Thyroid gland (tissue), 4 donors: ENCODE measurements at places on chromosomes 1 and 21.

DNA sequence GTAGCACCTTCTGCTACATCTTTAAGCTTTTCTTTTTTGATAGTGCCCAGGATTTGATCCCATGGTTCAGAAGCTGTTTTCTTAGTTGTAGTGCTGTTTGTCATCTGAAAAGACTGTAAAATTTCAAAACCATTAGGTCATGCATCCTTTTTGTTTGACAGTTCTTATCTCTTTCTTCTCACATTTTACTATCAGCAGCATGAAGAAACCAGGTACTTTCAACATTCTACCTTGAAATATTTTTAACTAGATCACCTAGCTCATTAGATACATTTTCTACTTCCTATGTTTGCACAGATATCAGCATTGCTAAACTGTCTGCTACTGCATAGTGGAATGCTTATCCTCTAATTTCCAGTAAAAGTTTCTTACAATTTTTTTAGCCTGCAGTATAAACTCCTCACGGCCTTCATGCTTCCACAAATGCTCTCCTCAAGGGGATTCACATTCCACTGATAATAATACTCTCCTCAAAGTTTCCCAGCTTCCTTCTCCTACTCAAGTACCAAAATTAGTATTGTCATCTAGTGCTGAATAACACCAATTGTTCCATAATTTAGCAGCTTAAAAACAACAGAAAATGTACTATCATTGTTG is 243.9 kb upstream of the ZRANB2 start:
- no peak overlapping the region for H3K4me3 ChIP-seq
- H3K36me3 ChIP-seq: no peaks in the 10 kb centered on the region
- H3K27me3 ChIP-seq: no peaks in the 10 kb centered on the region
- DNase-seq: no peak
- no peak overlapping the region for H3K27ac ChIP-seq
- H3K4me1 ChIP-seq: no peaks in the 10 kb centered on the region

- no peaks in the 10 kb centered on the region for H3K27me3 ChIP-seq
- no peak overlapping the region for H3K27ac ChIP-seq
- H3K4me1 ChIP-seq: no peaks in the 10 kb centered on the region
- no peak for DNase-seq
- no peak overlapping the region for H3K4me3 ChIP-seq
Measured at GRCh38 chr1:107690491-107690890, 274.5 kb downstream of the VAV3 start.

- H3K27ac ChIP-seq: no peak within 1 kb of the TSS
- H3K36me3 ChIP-seq: no peaks in the 10 kb centered on the region
- peaks cover 5% of the 10 kb centered on the region for H3K4me1 ChIP-seq
Measured at GRCh38 chr1:207495801-207496792, at the start of gene CR1. Gene CR1, plus strand, starts transcription at chr1:207496157. Its CDS starts 111 bp downstream, at chr1:207496268.

DNA sequence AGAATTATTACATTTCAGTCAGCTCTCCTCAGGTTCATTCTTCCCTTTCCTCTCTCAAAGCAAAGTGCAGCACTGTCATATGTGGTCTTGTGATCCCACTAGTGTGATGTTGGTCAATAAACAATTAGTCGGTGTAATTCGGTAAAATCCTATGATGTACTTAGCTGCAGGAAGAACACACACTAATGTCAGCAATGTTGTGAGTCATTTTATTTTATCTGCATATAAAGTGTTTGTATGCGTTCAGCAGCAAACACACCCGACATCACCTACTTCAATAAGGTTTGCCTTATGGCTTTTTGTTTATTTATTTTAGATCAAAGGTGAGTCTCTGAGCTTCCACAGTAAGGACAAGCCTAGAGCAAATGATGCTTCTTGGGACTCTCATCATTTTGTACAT is 47.8 kb downstream of the PTPN14 start:
- no peak overlapping the region for H3K27ac ChIP-seq
- no peaks in the 10 kb centered on the region for H3K36me3 ChIP-seq
- DNase-seq: no peak
- no peaks in the 10 kb centered on the region for H3K27me3 ChIP-seq

GRCh38 chr1:198253668-198254067 is 96.9 kb downstream of the NEK7 start:
- no peaks in the 10 kb centered on the region for H3K27me3 ChIP-seq
- no peaks in the 10 kb centered on the region for H3K36me3 ChIP-seq
- DNase-seq: no peak
- no peak overlapping the region for H3K27ac ChIP-seq

DNA sequence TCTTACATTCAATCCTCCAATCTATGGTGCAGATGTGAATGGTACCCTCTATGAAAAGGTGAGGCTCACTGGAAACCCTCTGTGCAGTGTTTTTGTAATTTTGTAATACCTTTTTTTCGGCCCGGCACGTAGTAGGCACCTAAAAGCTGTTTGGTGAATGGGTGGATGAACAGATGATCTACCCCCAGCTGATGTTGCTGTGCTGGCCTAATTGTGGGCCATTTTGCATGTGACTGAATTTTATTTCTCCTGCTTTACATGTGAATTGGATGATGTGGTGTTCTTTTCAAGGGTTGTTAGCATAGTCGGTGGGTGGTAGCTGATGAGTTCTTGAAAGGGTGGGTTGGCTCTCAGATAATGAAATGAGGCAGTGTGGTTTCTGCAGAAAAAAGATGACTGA is 10.4 kb downstream of the KDM4A start:
- no peaks in the 10 kb centered on the region for H3K27me3 ChIP-seq
- H3K27ac ChIP-seq: no peak overlapping the region
- peaks cover 89% of the 10 kb centered on the region for H3K36me3 ChIP-seq

DNA sequence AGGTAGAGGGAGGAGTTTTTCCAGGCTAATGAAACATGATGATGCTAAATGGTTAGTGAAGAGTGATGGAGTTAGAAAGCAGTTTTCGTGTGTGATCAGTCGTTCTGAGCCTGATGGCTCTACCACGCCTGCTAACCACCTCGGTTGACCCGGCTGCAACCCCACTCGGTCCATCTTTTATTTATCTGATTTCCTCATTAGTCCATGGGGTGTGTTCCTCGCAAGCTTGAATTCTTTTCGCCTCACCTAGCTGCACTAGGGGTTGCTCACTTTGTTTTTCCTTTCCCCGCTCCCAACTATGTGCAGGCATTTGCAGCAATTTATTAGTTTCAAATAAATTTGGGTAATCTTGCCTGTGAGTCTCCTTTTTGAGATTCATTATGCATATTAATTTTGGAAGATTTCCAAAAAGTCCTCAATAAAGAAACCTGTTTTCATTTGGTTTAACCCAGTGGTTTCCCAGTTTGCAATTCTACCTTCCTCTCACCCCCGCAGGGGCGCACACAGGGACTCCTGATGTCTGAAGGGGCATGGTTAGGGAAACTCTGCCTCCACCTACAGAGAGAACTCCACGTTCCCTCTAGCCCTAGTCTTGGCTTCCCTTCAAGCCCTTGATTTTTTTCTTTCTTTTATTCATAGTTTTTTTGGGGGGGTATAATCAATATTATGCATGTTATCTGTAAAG is 12.6 kb downstream of the B3GALT5 start:
- H3K4me3 ChIP-seq: no peak overlapping the region
- no peaks in the 10 kb centered on the region for H3K36me3 ChIP-seq
- no peaks in the 10 kb centered on the region for H3K4me1 ChIP-seq
- no peak for DNase-seq
- no peak overlapping the region for H3K27ac ChIP-seq

DNA sequence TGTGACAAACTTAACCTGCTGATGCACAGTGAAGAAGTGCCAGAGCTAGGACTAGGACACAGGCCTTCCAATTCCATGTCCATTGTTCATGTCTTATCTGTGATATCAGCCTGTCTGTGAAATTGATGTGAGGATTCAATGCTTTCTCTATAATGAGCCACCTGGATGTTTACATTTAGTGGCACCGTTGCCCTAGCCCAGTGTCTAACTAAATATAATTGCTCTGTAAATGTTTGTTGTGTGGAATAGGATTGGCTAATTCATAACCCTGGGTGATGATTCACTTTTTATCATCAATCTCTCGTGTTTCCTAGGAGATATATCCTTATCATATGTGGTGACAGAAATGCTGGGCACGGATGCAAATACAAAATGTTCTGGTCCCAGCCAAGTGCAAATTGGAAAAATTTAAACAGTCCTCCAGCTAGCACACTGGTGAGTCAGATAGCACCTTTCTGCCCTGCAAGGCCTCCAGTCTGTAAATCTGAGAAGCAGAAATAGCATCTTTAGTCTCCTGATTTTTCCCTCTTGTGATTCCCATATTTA is 46.9 kb upstream of the GNG12 start:
- no peak for DNase-seq
- H3K27ac ChIP-seq: no peak overlapping the region
- H3K27me3 ChIP-seq: no peaks in the 10 kb centered on the region
- H3K4me3 ChIP-seq: no peak overlapping the region
- no peaks in the 10 kb centered on the region for H3K36me3 ChIP-seq
- H3K4me1 ChIP-seq: no peaks in the 10 kb centered on the region

DNA sequence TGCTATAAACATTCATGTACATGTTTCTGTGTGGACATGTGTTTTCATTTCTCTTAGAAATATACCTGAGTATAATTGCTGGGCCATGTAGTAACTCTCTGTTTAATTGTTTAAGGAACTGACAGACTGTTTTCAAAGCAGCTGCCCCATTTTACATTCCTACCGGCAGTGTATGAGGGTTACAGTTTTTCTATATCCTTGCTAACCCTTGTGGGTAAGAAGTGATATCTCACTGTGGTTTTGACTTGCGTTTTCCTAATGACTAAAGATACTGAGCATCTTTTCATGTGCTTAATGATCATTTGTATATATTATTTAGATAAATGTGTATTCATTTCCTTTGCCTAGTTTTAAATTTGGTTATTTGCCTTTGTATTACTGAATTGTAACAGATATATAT is 81.7 kb downstream of the DNM3 start:
- H3K27ac ChIP-seq: no peak overlapping the region
- H3K4me3 ChIP-seq: no peak overlapping the region
- H3K36me3 ChIP-seq: no peaks in the 10 kb centered on the region
- no peak for DNase-seq

GRCh38 chr1:91757763-91758460 is 128.0 kb downstream of the TGFBR3 start:
- peaks cover 7% of the 10 kb centered on the region for H3K4me1 ChIP-seq
- no peak overlapping the region for H3K27ac ChIP-seq
- no peak overlapping the region for H3K4me3 ChIP-seq
- no peak for DNase-seq

- DNase-seq: no peak
- no peaks in the 10 kb centered on the region for H3K27me3 ChIP-seq
- H3K4me3 ChIP-seq: no peak overlapping the region
- no peaks in the 10 kb centered on the region for H3K36me3 ChIP-seq
Measured at GRCh38 chr1:213969958-213970555, 17.7 kb upstream of the PROX1 start.

DNA sequence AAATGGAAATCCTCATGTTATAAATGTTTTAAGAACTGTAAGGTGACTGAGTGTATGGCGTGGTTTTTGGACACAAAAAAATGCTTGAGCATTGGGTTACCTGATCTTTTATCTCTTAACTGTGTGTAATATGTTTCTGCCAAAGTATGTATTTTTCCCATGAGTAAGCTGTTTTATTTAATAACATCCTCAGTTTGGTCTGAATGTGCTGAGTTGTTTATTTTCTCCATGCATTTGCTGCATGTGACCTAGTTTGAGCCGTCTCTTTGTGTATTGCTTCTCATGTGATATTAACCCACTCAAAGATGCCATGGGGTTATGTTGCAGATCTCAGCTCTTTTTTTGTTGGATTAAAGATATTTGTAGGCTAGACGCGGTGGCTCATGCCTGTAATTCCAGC is 6.1 kb upstream of the LYPLA2 start:
- H3K4me1 ChIP-seq: no peaks in the 10 kb centered on the region
- H3K4me3 ChIP-seq: no peak overlapping the region
- no peak overlapping the region for H3K27ac ChIP-seq
- no peak for DNase-seq

GRCh38 chr21:41537356-41537755 is 29.4 kb upstream of the TMPRSS2 start:
- H3K4me3 ChIP-seq: no peak overlapping the region
- no peak for DNase-seq
- no peak overlapping the region for H3K27ac ChIP-seq
- H3K27me3 ChIP-seq: no peaks in the 10 kb centered on the region
- no peaks in the 10 kb centered on the region for H3K36me3 ChIP-seq
